ENCODE measurements at places on chromosomes 3 and 15. TPM values are rescaled to one million over a fixed set of nuclear protein-coding genes. Genes with fewer than 3 reads are reported as not detected.

DNA sequence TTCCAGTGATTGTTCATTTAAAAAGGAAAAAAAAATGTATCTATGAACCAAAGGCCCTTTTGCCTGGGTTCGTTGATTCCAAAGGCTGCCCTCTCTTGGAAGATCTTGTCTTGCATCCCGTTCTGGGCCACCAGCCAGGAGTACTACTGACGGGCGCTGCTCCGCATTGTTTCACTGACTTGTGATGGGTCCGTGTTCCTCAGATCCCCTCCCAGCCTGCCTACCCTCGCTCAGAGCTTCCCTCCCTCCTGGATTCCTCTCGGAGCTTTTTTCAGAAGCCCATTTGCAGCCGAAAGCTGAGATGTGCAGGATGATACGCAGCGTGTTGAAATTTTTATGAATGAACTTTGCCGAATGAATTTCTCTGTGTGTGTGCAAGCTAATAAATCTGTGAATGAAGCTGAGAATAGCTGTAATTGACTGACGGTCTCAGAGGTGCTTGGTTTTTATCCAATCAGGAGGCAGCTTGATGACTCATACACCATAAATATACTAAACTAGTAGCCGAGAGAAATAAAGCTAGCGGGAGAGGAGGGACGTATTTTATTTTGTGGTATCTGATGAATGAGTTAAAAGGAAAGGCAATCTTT lies at the start of gene SHC4:
TSS of gene SHC4 (minus strand) at position 396 of the 590 bp plus-strand sequence. CDS start 904 bp downstream, outside the sequence.
- peaks cover 4% of the 10 kb centered on the region for H3K4me1 ChIP-seq
- no peak within 1 kb of the TSS for H3K27ac ChIP-seq
- peak within 1 kb of the TSS; percentile 48 for H3K4me3 ChIP-seq
- H3K27me3 ChIP-seq = no peaks in the 10 kb centered on the region

- H3K27ac ChIP-seq = no peak overlapping the region
- H3K4me1 ChIP-seq = no peaks in the 10 kb centered on the region
- H3K36me3 ChIP-seq = no peaks in the 10 kb centered on the region
- H3K4me3 ChIP-seq = no peak overlapping the region
- H3K27me3 ChIP-seq = no peaks in the 10 kb centered on the region
Measured at GRCh38 chr15:25718169-25718536, 145.0 kb downstream of the ATP10A start.

GRCh38 chr3:71127052-71127831 lies 456.3 kb downstream of the FOXP1 start:
- H3K27me3 ChIP-seq = no peaks in the 10 kb centered on the region
- no peak overlapping the region for H3K27ac ChIP-seq
- DNase-seq = no peak
- H3K4me3 ChIP-seq = no peak overlapping the region
- H3K36me3 ChIP-seq = no peaks in the 10 kb centered on the region

DNA sequence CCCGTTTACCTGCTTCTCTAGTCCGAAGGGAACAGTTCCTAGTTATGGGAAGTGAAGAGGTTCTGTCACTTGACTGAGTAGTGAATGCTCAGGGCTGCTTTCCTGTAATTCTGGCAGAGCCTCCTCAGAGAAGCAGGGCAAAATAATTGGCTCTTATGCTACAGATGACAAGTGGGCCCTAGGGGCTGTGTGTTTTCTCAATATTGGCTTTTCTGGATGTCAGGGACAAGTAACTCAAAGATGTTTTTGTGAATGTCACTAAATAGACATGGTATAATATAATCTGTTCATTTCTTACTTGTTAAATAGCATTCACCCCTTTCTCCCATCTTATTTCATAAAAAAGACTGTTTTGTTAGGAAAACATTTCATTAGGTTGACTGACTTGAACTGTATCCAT lies 40.1 kb downstream of the SGO1 start:
- DNase-seq = no peak
- H3K27me3 ChIP-seq = no peaks in the 10 kb centered on the region
- no peak overlapping the region for H3K4me3 ChIP-seq
- no peaks in the 10 kb centered on the region for H3K36me3 ChIP-seq
- no peak overlapping the region for H3K27ac ChIP-seq

DNA sequence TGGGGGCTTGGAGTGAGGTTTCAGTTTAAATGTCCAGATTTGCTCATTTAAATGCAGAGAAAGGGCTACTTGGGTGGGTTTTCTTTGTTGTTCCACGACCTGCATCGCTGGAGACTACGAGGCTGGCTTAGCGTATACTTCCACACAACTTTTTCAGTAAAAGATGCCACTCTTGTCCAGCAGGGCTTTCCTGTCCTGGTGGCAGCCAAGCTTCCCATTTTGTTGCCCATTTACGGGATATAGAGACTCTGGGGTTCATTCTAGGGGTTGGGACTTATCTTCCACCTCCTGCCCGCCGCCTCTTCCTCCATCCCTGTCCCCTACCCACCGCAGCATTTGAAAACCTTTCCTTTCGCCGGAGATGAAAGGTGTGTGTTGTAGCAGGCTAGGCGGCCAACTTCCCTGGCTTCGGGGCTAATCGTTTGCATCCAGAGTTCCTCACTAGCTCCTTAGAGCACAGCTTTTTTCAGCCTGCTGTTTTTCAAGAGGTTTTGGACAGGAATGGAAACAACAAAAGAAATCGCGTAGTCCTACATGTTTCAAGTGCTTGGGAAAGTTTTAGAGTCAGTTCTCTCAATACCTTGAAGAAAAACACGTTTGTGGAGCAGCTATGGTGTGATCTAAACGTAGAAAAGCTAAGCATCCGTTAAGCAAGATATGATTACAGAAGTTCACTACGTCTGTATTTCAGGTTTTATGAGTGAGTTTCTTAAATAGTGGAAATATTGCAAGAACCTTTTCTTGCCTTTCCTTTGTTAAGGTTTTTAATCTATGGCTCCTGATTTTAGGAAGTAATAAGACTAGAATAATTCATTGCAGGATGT lies 843 bp downstream of the CHRNA5 start:
- H3K36me3 ChIP-seq = no peaks in the 10 kb centered on the region
- peak overlapping the region; percentile 78 for H3K27ac ChIP-seq
- DNase-seq = no peak
- peak overlapping the region; percentile 86 for H3K4me3 ChIP-seq

DNA sequence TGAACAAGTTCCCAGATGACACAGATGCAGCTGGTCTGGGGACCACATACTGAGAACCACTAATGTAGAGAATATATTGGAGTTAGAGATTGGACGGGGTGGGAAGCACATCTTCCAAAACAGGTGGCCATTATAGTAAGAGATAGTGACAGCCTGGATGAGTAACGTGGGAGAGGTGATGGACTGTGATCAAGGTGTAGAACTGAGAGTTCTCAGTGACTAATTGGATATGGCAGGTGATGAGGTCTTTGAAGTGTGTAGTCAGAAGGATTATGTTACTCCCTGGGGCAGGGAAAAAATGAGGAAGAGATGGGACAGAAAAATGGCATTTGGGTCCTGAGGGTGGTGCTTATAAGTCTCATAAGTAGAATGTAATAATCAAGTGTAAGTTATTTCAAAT lies 66.6 kb downstream of the KCNMB2 start:
- no peak overlapping the region for H3K27ac ChIP-seq
- DNase-seq = no peak
- no peaks in the 10 kb centered on the region for H3K27me3 ChIP-seq
- H3K36me3 ChIP-seq = no peaks in the 10 kb centered on the region
- H3K4me1 ChIP-seq = peaks cover 4% of the 10 kb centered on the region

GRCh38 chr15:88986949-88987590 lies 73.9 kb upstream of the MFGE8 start:
- no peaks in the 10 kb centered on the region for H3K36me3 ChIP-seq
- no peak overlapping the region for H3K27ac ChIP-seq
- no peak for DNase-seq
- H3K27me3 ChIP-seq = no peaks in the 10 kb centered on the region
- no peak overlapping the region for H3K4me3 ChIP-seq

- H3K4me1 ChIP-seq = no peaks in the 10 kb centered on the region
- H3K27ac ChIP-seq = no peak overlapping the region
- no peaks in the 10 kb centered on the region for H3K36me3 ChIP-seq
- no peaks in the 10 kb centered on the region for H3K27me3 ChIP-seq
Measured at GRCh38 chr3:170207717-170208116, 14.5 kb upstream of the PRKCI start.

DNA sequence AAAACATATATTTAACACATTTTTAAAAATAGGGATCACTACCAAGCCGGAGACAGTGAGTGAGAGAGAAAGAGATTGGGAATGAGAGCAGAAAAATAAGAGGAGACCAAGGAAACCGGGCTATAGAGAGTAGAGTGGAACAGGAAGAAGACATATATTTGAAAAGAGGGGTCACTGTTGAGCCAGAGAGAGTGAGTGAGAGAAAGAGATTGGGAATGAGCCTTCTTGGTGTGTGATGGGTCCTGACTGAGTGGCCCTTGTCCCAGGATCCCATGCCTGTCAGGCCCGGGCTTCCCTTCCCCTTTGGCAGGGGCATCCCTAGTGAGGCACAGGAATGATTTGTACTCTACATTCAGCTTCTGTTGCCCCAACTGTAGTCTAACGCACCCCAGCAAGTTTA lies 646.6 kb downstream of the NTRK3 start:
- no peaks in the 10 kb centered on the region for H3K4me1 ChIP-seq
- H3K27me3 ChIP-seq = no peaks in the 10 kb centered on the region
- H3K4me3 ChIP-seq = no peak overlapping the region
- H3K27ac ChIP-seq = no peak overlapping the region
- H3K36me3 ChIP-seq = no peaks in the 10 kb centered on the region
- DNase-seq = no peak

DNA sequence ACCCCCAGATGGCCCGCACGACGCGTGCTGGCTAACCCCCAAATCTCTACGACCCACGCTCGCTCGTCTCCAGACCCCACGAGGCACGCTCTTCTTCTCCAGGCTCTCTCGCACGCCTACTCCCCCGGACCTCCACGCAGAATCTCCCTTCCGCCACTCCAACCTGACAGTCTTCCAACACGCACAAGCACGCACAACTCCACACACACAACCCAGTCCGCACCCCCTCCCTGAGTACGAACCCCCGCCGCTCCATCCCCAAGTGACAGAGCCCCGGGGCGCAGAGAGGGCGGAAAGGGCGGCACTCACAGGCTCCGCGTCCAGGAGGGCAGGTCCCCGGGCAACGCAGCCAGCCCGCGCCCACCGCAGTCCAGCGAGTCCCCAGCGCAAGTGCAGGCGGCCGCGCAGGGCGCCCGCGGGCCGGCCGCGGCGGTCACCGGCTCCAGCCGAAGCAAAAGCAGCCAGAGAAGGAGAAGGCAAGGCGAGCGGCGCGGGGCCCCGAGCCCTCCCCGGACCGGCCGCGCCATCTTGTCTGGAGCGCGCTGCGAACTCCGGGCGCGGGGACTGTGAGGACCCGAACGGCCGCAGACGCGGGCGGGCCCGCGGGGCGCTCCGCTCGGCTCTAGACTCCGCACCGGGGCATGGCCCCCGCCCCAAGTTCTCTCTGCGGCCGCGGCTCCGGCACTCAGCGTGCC lies 794 bp downstream of the LRIG1 start:
- H3K27ac ChIP-seq = peak overlapping the region; percentile 40
- peaks cover 40% of the 10 kb centered on the region for H3K27me3 ChIP-seq
- H3K4me3 ChIP-seq = peak overlapping the region; percentile 36

DNA sequence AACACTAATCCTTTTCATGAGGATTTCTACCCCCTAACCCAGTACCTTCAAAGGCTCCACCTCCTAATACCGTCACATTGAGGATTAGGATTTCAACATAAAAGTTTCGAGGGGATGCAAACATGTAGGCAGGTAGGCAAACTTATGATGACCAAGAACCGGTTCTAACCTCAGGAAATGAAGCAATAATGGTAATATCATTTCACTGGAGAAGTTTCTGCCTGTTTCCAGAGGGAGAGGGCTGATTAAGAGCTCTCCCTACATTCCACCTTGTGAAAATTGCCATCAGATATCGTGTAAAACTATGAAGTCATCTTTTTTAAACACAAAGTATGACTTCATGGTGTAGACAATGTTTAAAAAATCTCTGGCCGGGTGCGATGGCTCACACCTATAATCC lies 31.6 kb downstream of the NKIRAS1 start:
- no peaks in the 10 kb centered on the region for H3K27me3 ChIP-seq
- no peaks in the 10 kb centered on the region for H3K4me1 ChIP-seq
- DNase-seq = no peak
- H3K36me3 ChIP-seq = no peaks in the 10 kb centered on the region
- no peak overlapping the region for H3K27ac ChIP-seq

DNA sequence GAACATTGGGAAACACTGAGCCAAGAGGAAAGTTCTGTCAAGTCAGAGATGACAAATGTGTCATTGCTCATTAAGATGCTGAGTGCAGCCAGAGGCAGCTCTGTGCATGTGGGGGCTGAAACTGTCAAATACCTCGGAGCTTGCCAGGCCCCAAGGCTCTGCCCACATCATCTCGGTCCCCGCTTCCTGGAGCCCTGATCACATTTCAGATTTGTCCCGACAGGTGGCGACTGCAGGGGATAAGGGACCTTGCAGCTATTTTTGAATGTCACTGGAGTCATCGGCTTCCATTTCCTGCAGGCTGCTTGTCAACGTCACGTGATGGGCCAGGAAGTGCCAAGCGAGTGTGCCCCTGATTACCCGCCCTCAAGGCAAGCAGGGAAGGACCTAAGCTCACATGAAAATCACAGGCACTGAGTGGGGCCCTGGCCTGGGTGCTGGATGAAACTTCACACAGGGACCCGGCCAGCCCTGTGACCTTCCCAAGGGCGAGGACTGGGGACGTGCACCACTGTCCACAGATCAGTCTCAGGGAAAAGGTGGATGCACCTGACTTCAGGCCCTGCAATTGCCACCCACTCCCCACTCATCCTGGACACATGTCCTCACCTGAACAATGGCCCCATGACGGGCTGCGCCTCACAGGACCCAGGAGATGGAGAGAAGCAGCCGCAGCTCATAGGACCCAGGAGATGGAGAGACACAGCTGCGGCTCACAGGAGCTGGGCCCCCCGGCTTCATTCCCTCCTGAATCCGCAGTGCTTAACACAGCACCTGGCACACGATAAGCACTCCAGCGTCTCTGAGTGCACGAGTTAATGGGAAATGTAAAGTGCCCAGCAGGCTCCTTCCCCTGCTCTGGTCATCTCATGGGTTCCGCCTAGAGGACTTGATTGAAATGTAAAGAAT lies 73.4 kb downstream of the NUP210 start:
- H3K27me3 ChIP-seq = no peaks in the 10 kb centered on the region
- no peaks in the 10 kb centered on the region for H3K4me1 ChIP-seq

GRCh38 chr3:45596290-45596791 lies 1.8 kb downstream of the LIMD1 start:
- no peaks in the 10 kb centered on the region for H3K27me3 ChIP-seq
- peaks cover 38% of the 10 kb centered on the region for H3K4me1 ChIP-seq
- H3K4me3 ChIP-seq = no peak overlapping the region
- peaks cover 7% of the 10 kb centered on the region for H3K36me3 ChIP-seq

EXD1 gene
- total RNA-seq = not detected

C3orf52 gene
- total RNA-seq = 14.3 TPM

BFSP2 gene
- total RNA-seq = not detected

SFMBT1 gene
- total RNA-seq = 14.8 TPM
